ENCODE measurements at places on chromosomes 5 and 9.

- DNase-seq = no peak
Observed at GRCh38 chr5:84859056-84859455, 474.4 kb upstream of the EDIL3 start.

- no peak for DNase-seq
Observed at GRCh38 chr5:18920966-18921365, 1067.0 kb downstream of the CDH18 start.

GRCh38 chr9:97412626-97413385 lies 910 bp downstream of the TDRD7 start:
- DNase-seq = no peak

DNA sequence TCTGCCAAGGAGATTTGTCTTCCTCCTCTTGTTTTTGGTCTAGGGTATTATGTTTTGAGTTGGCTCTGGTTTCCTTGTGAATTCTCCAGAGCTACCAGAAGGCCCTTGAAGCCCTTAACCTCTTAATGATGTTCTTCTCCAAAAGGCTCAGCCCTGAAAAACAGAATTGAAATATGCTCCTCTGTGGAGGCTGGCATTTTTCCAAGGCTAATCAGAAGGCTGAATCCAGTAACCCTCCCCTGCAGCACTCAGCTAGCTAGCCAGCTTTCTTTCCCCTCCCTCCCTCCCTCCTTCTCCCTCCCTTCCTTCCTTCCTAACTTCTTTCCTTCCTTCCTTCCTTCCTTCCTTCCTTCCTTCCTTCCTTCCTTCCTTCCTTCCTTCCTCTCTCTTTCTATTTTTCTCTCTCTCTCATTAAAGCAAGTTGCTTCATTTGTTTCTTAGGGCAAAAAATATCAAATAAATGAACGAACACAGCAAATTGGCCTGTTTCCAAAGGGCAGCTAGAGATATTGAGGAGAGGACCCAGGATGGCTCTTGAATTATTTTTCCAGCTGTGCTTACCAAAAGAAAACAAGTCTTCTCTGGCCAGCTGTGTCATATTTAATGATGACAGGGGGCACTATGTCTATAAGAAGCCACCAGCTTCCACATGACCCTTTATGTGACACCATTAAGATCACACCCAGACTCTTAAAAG lies 38.7 kb downstream of the JAKMIP2 start:
- DNase-seq = no peak

DNA sequence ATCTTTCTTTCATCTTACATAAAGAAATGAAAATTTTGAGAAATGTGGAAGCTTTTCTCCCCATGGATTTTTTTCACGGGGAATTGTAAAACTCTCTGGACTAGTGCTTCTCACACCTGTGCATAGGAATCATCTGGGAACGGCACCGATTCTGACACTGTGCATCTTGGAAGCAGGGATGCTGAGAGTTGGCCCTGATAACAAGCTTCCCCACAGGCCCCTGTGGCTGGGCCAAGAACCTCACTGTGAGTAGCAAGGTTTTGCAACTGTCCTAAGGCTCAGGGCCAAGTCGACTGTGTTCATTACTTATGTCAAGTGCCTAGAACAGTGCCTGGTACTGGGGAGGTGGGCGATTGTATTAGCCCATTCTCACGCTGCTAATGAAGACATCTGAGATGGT lies 107.9 kb upstream of the ICE1 start:
- DNase-seq = no peak

GRCh38 chr5:153880106-153880505 lies 158.6 kb downstream of the FAM114A2 start:
- DNase-seq = no peak

DNA sequence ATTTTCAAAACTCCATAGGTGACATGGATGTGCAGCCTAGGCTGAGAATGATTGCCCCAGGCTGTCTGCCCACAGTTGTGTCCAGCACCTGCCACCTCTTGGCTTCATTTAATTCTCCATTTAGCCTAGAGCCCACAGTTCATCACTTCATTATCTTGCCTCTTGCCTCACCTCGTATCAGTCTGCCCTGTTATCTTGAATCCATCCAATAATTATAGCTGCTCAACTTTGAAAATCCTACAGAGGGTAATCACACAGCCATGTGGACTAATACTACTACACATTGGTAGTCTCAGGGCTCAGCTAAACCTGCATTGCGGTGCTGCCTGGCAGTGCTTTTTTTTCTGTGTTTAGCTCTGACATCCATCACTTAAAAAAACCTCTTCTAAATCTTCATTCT lies 7.4 kb downstream of the UGCG start:
- no peak for DNase-seq

DNA sequence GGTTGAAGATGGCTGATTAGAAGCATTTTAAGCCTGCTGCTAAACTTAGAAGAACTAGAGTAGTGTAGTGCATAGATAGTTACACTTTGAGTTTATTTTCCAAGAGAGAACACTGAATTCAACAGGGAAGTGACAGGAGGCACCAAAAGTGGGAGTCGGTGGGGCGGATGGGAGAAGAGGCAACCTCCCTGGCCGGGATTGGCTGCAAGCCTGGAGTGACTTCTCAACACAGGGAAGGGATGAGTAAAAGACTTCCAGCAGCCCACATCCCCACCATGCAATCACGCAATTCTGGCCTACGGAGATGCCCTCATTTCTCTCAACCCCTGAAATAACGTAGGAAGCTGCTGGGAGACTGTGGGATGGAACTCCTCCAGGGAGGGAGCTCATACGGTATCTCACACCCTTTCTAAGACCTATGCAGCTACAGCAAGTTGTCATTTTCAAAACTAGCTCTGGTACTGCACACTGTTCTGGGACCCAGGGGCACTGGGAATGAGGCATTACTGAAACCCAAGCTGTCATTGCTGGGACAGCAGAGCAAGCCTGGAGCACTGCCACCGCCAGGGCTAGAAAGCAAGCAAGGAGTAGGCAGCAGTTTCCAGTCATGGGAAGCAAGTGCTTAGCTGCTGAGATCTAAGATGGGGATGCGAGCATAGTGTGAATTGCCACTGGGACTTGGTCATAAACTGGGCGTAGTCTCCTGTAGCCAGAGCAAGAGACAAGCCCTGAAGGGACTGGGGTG lies 331.6 kb upstream of the PTGER4 start:
- DNase-seq = no peak

GRCh38 chr5:166399781-166400180 lies 1891.7 kb upstream of the WWC1 start:
- no peak for DNase-seq

DNA sequence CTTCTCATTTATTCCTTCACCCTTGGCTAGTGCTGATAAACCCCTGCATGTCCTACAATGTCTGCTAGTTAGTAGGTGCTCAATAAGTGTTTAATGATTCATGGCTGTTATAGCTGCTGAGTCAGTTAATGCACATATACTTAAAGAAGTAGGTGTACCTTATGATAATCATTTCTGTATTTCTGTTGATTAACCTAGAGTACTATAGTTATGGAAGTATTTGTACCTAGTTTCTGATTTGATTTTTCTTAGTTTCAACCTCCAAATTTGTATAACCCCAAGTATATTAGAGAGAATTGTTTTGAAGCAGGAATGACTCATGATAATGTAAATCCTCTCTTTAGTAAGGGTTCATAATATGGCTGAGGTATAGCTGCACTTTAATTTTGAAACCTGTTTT lies 8.9 kb downstream of the SMAD5 start:
- DNase-seq = no peak

DNA sequence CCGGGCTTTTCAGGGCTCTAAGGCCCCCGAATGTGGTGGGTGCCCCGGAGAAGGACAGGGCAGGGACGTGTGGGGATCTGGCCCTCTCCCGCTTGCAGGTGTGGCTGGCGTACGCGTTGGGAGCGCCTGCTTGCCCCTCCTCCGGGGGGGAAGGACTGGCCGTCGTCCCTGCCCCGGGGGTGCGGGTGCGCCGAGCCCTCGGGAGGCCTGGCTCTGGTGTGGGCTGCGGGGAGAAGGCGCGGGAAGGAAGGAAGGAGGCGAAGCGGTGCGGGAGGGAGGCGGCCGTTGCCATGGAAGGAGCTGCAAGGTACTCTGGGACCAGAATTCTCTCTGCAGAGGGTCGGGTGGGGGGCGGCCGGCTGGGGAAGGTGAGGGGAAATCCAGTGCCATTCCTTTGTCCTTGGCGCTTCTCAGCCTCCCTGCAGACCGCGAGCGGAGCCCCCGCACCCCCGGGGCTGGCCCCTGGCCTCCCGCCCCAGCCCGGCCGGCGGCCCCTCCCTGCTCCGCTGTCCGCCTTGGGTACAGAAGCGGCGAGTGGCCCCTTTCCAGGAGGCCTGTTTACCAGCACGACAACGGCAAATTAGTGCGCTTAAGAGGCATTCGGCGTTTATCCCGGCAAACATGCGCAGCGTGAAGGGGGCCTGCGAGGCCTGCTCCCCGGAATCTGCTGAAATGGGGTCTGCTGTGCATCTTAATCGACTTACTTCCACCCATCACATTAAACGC lies 67.1 kb upstream of the UNC5A start:
- no peak for DNase-seq

GRCh38 chr5:171481571-171482433 lies 62.4 kb downstream of the FGF18 start:
- no peak for DNase-seq

DNA sequence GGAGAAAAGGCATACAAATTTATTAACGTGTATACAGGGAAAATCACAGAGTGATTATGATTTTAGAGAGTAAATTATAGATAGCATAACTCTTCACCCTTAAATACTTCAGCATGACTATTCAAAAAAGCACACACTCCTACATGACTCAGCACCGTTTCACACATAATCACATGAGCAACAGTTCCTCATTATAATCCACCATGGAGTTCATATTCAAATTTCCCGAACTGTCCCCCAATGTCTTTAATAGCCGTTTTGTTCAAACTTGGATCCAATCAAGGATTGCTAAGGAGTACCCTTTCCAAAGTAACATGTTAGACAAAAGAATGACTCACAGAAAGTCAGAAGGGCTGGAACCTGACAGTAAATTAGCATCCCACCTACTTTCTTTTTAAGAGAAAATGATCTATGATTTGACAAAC lies 32.1 kb downstream of the RAPGEF1 start:
- DNase-seq = peak; percentile 39

- DNase-seq = no peak
Observed at GRCh38 chr9:69759021-69759420, 790 bp downstream of the PTAR1 start.

GRCh38 chr9:69004836-69005235 lies 9.1 kb downstream of the PRKACG start:
- no peak for DNase-seq

DNA sequence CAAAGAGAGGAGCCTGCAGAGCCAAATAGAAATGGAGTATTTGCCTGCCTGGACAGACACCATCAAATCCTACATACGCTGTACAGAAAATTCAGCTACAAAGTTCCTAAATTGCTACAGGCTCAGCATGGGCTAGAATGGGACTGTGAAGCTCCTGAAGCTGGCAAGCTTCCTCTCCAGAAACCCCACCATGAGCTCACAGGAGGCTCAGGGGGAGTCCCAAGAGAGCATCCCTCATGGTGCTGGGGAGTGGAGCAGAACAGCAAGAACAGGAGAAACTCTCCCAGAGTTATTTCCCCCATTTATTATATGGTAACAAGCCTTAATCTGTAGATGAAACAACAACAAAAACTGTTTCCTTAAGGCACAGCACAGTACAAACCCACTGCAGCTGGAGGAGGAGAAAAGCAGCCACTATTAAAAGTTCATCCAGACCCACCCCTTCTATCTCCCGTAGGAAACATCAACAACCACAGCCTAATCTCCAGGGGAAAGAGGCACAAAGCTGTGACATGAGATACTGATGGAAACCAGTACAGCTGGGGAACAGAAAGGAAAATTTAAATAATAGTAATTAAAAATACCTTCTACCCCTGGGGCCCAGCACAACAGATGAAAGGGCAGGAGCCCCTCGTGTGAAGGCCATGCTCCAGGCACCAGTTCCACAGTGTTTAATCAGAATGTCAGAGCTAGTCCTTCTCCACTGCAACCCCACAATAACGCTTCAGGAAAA lies 548.5 kb downstream of the MTRR start:
- no peak for DNase-seq

GRCh38 chr5:171725205-171725601 lies 60.4 kb upstream of the SMIM23 start:
- DNase-seq = no peak

- no peak for DNase-seq
Observed at GRCh38 chr5:111507276-111507675, 5.1 kb downstream of the STARD4 start.

DNA sequence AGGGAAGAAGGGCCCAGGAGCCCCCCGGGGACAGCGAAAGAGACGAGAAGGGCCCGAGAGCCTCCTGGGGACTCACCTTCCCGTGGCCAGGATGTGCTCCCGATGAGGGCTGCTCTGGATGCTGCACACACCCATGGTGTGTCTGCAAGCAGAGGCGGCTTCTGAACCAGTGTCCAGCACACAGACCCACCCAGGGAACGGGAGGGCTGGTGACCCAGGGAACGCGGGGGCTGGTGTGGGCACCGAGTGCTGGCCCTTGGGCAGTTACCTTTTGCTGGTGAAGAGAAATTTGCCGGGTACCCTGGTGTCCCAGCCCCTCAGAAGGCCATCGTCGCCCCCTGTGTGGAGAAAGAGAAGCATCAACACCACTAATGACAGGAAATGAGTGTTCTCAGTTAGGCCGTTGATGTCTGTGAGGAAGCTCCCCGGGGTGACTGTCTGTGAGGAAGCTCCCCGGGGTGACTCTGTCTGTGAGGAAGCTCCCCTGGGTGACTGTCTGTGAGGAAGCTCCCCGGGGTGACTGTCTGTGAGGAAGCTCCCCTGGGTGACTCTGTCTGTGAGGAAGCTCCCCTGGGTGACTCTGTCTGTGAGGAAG lies 13.2 kb downstream of the MRPL41 start:
- DNase-seq = no peak

DNA sequence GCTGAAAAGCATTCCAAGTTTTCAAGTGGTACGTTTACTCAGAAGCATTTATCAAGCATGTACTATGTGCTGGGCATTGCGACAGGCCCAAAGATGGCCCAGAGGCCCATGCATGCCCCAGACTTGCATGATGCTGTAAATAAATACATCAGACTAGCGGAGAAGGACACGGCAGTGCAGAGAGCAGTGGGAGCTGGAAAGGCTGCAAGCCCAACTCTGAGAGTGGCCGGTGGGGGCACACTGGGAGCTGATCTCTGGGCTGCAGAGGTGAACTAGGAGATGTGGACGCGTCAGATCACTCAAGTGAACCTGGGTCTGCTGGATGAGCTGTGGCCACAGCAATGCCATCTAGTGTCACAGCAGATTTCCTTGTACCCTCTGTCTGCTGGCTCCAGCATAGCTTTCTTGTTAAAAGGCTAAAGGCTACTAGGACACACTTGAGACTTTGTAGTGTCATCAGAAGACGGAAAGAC lies 246.9 kb downstream of the FANCC start:
- DNase-seq = no peak

- DNase-seq = no peak
Observed at GRCh38 chr5:17399931-17400330, 98.1 kb upstream of the TAF11L2 start.
